ENCODE measurements at places on chromosomes 7 and 10.

- DNase-seq = no peak
These were observed 27.9 kb downstream of the BBS9 start for GRCh38 chr7:33157311-33157710.

- no peak for DNase-seq
These were observed 181.4 kb downstream of the SEMA3E start for GRCh38 chr7:83467493-83467892.

DNA sequence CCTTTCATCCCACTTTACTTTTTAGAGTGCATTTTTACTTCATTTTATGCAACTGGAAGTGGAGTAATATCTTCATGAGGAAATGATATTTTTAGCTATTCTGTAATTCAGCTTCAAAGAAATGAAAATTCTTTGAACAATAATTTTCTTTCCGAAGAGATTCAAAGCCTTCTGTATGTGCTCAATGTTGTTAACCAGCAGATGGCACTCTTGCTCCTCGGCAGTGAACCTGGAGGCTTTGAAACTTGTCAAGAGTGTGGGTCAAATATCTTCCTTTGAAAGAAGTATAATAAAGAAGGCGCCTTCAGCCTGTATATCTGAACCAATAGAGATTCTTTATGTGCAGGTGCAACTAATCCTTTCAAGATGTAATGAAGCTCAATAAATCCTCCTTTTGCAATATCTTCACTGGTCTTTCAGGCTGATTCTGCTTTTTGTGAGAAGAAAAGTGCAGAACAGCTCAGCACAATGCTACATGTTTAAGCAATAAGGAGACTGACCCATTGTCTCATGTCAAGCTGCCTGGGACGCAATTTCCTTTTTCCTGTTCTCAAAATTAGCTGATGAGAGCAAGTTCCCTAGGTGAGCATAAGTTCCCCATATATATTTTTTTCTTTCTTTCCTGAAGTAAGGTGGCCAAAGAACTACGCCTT lies 258.4 kb downstream of the SEMA3A start:
- DNase-seq = peak; percentile 56

DNA sequence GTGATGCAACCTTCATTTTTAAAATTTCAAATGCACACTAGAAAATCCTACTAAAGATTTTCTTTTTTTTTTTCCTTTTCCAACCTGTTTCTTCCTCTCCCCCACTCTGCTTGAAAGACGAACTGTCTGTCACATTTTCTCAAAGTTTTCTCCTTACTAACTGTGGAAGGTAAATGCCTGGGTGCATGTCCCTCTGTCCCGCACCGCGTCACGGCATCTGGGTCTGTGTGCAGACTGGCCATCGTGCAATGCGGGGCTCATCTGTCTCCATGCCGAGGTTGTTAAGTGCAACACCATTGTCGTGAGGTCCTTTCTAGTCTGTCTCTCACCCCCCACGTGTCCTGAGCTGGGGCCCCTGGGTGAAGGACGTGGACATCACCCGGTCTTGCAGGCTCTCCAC lies 28.4 kb downstream of the PFKFB3 start:
- no peak for DNase-seq

GRCh38 chr10:48364659-48365405 lies 58.4 kb downstream of the MAPK8 start:
- DNase-seq = no peak

DNA sequence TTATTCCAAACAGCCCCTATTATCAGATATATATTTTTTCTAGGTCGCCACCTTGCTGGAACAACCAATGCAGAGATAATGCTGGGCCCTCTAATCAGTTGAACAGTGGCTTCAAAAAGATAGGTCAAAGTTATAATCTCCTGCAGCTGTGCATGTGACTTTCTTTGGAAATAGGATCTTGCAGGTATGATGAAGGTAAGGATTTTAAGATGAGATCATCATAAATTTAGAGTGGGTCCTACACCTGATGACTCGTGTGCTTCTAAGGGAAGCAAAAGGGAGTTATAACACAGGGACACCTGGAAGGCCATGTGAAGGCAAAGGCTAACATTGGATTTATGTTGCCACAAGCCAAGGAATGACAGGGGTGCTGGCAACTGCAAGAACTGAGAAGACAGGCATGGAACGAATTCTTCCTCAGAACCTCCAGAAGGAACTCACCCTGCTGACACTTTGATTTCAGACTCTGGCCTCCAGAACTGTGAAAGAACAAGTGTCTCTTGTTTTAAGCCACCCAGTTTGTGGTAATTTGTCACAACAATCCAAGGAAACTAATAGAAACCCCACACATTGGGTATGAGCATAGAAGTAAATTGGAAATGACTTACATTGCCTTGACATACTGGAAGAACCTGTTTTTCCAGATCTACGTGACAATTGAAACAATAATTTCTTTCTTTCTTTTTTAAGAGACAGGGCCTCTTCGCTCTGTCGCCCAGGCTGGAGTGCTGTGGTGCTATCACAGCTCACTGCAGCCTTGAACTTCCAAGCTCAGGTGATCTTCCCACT lies 34.4 kb downstream of the CCDC71L start:
- no peak for DNase-seq

- DNase-seq = no peak
These were observed 113.2 kb upstream of the CHST15 start for GRCh38 chr10:124206616-124207015.

DNA sequence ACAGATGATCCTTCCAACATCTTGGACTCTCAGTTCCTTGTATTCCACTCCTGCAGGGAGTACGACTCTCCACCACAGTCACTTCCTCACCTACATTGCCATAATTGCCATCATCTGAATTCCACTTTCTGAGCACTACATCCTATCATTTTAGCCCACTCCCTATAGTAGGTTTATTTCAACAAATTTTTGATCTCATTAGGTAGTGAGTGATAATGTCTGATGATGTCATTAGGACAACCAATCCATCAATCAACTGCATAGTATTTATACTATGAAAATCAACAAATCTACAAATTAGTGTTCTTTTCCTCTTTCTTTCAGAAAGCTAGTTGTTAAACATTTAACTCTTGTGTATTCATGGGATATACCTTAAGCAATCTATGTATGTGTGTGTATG lies 13.7 kb upstream of the TRA2A start:
- no peak for DNase-seq

DNA sequence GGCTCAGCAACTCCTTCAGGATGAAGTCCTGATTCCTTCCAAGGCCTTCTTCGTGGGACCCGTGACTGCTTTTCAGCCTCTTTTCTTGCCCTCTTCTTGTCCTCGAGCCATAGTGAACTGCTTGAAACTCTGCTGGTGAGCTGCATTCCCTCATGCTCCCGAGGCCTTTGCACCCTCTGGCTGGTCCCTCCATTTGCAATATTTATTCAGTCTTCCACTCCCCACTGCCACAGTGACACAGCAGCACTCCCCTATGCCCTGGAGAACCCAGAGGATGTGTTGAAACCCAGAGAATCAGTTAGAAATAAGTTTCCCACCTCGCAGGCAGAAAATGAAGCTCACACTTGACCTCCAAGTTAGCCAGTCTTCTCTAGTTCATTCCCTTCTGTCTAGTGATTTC lies 22.3 kb upstream of the GAD2 start:
- no peak for DNase-seq

DNA sequence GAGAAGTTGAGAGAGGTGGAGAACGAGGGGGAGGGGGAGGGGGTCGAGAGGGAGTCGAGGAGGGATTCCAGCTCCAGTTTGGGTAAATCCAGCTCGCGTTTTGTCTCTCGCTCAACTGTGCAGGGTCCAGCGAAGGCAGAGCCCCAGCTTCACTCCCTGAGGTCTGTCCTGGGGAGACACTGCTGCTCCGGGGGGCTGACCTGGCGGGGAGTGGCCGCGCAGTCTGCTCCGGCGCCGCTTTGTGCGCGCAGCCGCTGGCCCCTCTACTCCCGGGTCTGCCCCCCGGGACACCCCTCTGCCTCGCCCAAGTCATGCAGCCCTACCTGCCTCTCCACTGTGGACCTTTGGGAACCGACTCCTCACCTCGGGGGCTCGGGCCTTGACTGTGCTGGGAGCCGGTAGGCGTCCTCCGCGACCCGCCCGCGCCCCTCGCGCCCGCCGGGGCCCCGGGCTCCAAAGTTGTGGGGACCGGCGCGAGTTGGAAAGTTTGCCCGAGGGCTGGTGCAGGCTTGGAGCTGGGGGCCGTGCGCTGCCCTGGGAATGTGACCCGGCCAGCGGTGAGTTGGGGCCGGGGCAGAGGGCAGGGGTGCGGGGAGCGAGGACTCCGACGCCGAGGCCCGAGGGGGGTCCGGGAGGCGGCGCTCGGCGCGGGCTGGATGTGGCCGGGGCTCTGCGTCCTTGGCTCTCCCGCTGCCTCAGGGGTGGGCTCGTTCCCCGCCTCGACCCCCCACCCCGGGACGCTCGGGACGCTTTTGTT lies at the start of gene TET1:
TET1 (plus strand) TSS at position 152 of the 757 bp plus-strand sequence. CDS start 12,002 bp downstream, outside the sequence.
- peak; percentile 57 for DNase-seq

DNA sequence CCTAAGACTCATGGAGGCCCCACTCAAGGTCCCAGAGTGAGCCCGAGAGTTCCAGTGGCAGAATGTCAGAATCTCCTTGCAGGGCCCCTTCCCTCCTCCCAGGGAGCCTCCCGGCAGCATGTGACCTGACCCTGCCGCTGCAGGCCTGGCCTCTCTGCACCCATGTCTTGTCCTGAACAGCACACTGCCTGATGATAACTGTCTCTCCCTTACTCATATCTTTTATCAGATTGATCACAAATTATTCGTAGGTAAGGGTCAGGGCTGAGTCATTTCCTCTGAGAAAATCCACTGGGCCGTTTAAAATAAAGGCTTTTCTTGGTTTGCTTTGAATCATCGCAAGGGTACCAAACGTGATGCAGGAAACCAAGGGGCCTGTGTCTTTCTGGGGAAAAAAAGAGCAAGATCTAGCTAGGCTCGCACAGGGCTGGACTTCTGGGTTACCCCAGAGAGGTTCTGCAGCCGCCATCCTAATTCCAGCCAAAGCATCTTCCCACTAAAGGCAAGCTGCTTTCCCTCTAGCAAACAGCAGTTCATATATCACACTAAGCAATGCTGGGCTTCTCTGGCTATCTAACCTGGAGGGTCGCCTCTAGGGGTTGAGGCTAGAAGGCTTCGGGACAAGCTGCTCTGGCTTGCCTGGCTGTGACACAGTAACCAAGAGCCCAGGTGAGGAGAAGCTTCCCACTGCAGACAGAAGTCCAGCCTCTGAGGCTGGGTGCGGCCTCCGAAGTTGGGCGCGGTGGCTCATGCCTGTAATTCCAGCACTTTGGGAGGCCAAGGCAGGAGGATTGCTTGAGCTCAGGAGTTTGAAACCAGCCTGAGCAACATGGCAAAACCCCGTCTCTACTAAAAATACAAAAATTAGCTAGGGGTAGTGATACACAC lies 104.9 kb downstream of the SPDYE5 start:
- DNase-seq = no peak

- DNase-seq = no peak
These were observed 66.0 kb downstream of the HHEX start for GRCh38 chr10:92755725-92756124.

GRCh38 chr10:20457649-20458048 lies 439.5 kb downstream of the NEBL start:
- no peak for DNase-seq

DNA sequence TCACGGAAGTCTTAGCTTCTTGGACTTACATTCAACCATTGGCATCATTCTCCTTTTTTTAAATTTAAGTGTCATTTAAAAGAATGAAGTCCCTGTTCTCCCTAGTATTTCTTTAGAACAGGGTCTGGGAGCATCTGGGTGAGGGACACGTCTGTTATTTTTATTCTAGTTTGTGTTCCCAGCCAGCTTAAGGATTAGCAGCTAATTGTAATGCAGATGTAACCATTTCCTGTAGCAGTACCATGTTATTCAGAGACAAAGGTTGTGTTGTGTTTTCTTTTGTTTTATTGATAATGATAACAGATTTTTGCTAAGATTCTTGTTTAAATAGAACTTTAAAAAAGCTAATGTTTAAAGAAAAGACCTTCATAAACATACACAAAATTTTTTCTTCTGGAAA lies 34.3 kb downstream of the BMS1 start:
- DNase-seq = no peak

GRCh38 chr7:102021841-102022618 lies 204.6 kb downstream of the CUX1 start:
- DNase-seq = no peak

GRCh38 chr10:69382382-69383117 lies 34.2 kb downstream of the TACR2 start:
- no peak for DNase-seq

DNA sequence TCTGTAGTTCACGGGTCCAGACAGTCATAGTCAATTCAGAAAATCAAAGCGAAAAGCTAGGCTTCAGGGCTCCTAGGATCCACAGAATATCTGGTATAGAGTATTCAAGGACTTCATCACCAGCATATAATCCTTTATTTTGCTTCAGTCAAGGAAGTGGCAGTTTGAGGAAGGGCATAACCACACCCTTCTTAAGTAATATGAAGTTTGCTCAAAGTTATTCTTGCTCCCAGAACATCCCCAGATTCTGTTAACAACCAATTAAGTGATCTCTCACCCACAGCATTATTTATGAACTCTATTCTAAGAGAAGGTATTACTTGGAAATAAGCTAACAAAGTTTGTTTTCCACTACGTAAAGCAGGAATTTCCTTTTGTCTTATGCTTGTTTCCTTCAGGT lies 13.2 kb downstream of the CWF19L1 start:
- DNase-seq = no peak

- DNase-seq = no peak
These were observed 13.2 kb downstream of the CPSF4 start for GRCh38 chr7:99451936-99452335.

DNA sequence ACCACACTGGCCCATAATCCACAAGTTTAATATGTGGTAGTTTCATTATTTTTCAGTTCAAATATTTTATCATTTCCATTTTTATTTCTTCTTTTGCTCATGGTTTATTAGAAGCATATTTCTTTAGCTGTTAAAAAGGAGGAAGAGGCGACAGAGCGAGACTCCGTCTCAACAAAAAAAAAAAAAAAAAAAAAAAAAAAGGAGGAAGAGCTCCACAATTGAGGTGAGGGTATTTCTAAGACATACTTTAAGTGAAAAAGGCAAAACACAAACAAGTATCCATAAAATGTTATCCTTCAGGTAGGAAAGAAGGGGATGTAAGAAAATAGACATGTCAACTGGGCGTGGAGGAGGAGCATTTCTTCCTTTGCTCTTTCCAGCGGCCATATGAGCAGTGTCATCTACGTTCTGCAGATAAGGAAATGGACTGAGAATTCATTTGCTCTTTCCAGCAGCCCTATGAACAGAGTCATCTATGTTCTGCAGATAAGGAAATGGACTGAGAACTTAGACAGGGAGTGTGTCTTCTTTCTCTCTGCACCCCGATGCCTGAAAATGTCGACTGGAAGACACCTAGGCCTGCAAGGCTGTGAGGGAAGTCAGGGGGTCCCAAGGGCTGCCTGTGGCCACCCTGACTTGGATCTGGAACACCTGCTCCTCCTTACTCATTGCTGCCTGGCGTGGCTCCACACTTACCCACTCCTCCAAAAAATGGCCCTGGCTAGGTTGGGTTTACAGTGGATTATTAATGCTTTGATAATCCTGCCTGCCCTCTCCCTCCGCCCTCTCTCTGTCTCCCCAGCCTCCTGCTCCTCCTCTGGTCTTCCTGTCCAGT lies 18.9 kb upstream of the RAMP3 start:
- no peak for DNase-seq

DNA sequence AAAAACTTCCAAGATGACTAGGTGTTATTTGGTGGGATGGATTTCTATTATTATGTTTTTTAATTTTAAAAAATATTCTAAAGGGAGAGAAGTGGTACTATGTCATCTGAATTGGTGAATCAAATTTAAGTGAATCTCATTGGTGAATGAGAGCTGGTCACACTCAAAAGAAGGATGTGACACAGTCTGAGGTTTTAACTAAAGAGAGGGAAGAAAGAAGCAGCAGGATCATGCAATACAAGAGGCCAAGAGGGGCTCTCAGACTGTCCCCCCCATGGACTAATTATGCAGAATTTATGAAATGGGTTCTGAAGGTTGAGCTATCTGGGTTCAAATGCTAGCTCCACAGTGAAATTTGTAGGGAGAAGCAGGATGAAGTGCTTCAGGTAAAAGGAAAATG lies 16.2 kb downstream of the MACC1 start:
- no peak for DNase-seq
